NCI-H187 (cell line): ENCODE measurements at places on chromosomes 2 and 18.

GRCh38 chr2:226869371-226869770, 33.5 kb downstream of the RHBDD1 start:
- no peak for DNase-seq

- no peak for DNase-seq
Observed at GRCh38 chr2:31903109-31903780, 107.6 kb downstream of the MEMO1 start.

GRCh38 chr2:25483607-25484266, 142.0 kb upstream of the DNMT3A start:
- no peak for DNase-seq

DNA sequence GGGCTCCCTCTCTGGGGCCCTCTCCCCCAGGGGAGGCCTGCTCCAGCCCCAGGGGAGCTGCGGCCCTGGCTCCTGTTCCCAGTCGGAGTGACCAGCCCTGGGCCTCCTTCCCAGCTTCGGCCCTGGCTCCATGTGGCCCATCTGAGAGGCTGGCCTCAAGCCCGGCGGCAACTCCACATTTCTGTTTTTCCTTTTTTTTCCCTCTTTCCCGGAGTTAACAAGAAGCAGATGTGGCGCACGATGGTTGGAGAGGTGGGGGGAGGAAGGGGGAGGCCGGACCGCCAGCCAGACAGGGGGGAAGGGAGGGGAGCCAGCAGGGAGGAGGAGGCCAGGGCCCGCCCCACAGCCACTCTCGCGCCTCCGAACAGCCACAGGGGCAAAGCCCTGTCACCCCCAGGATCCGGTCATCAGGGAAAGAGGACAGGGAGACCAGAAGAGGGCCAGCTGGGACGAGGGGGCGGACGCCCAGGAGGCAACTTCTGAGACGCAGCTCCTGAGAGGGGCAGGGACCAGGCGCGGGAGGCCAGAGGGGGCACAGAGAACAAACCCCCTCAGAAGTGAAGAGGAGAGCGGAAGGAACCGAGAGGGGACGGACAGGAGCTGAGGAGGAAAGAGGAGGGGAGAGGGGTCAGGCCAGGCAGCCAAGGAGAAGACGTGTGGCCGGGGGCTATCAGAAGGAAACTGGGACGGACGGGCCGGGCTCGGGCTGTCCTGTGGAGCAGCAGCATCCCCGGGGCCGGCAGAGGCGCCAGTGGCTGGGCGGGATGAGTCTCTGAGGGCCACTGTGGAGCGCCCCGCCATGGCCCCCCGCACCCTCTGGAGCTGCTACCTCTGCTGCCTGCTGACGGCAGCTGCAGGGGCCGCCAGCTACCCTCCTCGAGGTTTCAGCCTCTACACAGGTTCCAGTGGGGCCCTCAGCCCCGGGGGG, at the start of gene EMILIN1:
EMILIN1 (plus strand) TSS at position 349 of the 928 bp plus-strand sequence; CDS start at position 800, 451 bp downstream.
- DNase-seq: no peak

GRCh38 chr2:85002534-85002933, 31.6 kb downstream of the KCMF1 start:
- DNase-seq: no peak

GRCh38 chr2:5203134-5203755, 488.9 kb upstream of the SOX11 start:
- DNase-seq: no peak

- DNase-seq: no peak
Observed at GRCh38 chr2:156883804-156884203, 373.7 kb upstream of the GALNT5 start.

DNA sequence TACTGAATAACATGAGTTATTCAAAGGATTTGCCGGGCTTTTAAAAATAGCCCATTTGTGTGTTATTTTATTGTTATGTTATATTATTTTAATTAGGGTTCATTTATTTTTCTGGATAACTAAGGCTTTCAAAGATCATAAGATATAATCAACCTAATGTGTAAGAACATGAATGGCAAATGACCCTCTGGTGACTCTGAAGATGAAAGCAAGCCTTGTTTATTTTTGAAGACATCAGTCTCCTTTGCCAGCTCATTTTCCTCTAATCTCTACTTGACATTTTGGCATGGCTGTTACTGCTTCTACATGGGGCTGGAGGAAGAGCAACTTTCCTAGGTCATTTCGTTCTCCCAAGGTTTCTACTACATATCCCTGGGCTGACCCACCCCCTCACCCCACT, 10.6 kb downstream of the FAP start:
- DNase-seq: no peak

GRCh38 chr2:206432193-206433082, 10.9 kb upstream of the ADAM23 start:
- no peak for DNase-seq

DNA sequence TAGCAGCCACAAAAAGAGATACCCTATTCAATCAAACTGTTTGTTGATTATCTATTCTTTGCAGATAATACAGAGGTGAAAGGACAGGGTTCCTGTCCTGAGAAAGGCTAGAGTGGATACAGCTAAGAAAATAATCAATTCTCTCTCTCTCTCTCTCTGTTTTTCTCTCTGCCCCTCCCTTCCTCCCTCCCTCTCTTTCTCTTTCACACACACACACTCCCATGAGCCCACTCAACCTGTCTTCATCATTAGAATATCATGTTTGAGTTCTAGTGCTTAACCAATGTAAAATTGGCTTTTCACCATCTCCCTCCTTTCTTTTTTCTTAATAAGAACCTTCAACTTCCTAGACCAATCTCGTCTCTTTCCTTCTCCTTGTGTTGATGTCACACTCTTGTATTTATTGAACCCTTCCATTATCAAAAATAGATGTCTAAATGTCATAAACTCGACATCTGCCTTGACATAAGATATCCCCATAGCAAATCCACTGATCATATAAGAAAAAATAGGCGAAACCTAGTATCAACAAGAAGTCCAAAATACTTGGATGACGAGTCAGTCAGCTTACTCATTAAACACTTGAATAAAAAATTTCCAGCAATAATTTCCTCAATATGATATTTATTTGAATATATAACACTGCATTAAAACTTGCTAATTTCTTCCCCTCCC, 42.8 kb upstream of the CYTIP start:
- no peak for DNase-seq

DNA sequence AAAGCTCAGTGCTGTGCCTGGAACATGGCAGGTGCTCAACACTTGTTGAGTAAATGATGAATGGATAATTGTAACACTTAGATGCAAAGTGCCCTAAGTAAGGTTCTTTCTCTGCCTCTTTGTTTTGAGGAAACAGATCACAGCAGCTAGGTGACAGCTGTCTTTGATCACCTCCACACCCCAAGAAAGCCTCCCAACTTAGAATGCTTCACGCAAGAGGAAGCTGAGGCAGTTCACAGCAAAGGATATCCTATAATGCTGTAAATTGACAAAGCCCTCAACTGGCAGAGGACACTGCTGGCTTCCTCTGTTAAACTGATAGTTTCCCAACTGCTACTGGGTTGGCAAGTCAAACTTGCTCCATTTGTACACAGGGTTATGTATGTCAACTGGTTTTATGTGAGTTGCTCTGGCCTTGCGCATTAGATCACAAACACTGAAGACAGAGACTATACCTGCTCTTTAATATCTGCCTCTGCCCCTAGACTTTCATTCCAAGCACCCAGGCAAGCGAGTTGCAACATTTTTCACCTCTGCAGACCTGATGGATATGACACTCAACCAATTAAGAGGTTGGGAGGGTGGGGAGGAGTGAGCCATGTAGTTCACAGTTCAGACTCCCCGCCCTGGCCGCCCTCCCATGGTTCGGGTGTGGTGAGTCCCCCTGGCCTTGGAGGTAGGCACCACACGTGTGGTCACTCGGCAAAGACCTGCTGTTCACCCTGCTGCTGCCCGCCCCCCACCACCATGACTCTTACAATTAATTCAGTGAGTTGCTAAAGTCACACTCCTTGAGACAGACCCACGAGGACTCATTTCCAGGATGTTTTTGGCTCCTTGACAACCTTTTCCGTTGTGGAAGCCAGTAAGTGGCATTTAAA, 4.8 kb upstream of the MALL start:
- no peak for DNase-seq

DNA sequence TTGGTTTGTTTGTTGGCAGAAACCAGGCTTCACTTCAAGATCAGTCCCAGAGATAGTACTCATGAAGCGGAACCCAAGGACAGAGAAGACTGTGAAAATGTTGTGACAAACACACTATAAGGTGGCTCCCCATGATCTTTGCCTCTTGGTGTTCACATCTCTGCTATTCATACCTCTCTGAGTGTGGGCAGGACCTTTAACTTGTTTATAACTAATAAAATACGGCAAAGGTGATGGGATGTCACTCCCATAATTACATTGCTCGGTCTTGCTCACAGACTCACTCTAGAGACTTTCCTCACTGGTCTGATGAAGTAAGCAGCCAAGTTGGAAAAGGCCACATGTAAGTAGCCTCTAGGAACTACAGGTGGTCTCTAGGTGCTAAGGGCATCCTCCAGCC, 30.6 kb upstream of the UGP2 start:
- no peak for DNase-seq
